ENCODE measurements at places on chromosomes 13 and 19.

DNA sequence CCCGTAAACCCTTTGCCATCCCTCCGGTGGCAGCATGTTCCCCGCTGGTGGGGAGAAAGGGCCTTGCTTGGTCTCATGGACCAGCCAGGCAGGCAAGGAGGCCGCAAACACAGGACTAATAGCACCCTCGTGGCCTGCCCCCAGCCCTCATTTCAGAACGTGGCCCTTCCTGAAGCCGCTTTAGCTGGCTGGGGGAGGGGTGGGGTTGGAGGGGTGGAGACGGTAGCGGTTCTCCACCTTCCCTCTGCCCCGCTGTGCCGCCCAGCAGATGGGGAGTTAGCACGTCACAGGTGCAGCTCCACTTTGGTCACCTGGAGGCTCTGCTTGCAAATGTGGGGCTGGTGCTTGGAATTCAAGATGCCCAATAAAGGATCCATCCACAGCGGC, 59.3 kb upstream of the URI1 start:
- no peak for DNase-seq

GRCh38 chr13:74274916-74275315, 140.7 kb upstream of the KLF12 start:
- DNase-seq, result no peak

- DNase-seq, result no peak
Observed at GRCh38 chr13:66036024-66036614, 1194.0 kb downstream of the PCDH9 start.

DNA sequence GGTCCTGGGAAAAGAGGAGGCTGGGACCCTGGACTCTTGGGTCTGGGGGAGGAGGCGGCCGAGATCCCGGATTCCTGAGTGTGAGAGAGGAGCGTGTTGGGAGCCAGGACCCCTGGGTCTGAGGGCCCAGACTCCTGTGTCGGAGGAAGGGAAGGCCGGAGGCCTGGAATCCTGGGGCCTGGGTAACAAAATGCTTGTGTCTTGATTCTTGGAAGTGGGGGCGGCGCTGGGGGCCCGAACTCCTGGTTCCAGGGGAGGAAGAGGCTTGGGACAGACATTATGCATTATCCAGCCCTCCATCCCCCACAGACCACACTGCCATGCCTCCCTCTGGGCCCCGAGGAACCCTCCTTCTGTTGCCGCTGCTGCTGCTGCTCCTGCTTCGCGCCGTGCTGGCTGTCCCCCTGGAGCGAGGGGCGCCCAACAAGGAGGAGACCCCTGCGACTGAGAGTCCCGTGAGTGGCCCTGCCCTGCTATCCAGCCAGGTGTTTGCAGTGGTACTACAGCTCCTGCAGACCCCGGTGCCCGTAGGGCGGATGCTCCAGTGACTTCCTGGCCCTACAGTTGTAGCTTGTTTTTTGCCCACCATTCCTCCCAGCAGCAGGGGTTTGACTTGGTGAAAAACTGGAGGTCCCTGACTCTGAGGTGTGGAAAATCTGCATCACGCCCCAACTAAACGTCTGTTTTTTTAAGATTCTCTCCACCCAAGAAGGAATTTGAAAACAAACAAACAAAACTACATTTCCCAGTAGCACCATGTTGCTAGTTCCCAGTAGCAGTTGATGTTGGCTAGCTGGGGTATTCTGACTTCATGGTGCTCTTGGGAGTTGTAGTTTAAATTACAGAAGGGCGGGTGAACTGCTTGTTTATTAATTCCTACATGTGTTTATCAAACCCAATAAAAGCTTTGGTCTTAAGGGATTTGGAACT, 630 bp downstream of the NUCB1 start:
- DNase-seq, result peak; percentile 84

DNA sequence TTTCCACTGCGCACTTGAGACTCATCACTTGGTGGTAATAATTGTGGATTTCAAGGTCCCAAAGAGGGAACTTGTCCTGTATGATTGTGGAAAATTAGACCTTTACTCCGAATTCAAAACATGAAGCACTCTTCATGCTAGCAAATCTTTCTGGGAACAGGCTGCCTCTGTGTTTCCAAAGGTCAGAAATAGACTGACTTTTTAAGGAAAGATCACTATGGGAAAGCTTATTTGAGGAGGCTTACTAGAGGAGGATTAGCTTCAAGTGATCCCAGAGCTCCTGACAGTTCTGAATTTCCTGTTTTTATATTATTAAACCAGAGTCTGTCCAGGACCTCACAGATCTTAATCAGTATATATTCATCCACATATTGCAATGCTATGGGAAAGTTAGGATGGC, 5.5 kb downstream of the WDFY2 start:
- no peak for DNase-seq

- peak; percentile 2 for DNase-seq
Observed at GRCh38 chr13:37716420-37717195, 118.0 kb upstream of the POSTN start.

DNA sequence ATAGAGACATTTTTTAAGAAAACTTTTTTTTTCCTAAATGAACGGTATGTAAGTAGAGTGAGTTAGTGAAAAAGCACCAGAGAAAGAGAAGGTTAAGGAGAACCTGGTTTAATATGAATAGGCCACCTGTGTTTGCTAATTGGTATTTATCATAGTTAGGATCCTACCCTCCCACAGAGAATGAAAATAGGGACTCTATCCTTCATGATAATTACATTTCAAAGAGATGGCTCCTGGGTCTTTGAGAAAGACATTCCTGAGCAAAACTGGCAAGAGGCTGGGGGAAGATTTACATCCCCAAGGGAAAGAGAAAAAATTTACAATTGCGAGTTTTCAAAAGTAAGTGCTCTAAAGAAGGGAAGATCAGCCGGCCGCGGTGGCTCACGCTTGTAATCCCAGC, 1284.5 kb downstream of the SLITRK1 start:
- no peak for DNase-seq

DNA sequence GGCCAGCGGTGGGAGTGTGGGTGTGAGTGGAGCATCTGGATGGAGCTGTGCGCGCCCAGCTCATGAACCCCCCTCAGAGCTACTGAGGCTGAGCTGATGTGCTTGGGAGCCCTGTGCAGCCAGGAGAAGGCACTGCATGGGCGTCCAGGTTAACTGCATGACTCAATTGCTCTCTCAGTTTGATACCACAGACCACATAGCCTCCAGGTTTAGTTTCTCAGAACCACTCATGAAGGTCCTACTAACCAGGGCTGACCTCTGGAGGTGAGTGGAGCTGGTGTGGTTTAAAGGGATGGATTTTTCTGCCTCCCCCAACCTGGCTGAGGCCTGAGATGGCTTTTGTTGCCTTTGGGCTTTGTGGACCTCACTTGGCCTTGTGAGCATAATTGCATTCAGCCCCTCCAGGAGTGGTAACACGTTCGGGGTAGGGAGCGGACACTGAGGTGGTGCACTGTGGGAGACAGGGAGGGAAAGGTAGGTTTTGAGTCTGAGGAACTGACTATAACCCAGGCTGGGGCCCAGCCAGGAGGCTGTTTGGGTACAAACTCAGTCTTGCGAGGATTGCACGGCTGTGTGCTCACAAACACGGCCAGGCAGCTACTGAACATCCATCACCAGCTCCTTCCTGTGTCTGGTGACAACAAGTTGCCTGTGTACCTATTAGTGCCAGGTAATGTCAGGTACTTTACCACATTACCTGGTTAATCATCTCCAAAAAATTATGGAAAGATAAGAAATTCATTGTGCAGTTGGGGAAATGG, 97.5 kb downstream of the RGCC start:
- no peak for DNase-seq

DNA sequence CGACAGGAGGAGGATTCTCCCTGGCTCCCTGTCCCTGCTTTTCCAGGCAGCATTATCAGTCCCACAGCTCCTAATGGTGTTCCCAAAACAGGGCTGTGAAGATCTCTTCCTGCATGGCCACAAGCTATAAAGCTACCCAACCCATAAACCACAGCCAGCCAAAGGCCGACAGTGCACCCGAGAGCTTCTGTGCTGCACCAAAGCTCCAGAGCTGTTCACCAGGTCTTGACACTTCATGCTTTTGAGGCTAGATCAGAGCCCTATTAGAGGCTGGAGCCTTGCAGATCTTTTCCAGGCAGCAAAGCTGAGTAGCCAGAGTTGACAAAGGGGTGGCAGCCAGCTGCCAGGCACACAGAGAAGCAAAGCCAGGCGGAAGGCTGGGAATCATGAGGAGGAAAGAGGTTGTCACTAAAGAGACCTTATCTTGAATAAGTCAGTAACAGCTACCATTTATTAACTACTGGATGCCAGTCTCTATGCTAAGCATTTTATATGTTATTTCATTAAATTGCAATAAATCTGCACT, 180.4 kb downstream of the KATNAL1 start:
- no peak for DNase-seq

- DNase-seq, result no peak
Observed at GRCh38 chr19:36577271-36577996, 4.3 kb upstream of the ZNF529 start.

- peak; percentile 18 for DNase-seq
Observed at GRCh38 chr13:102400675-102401145, 1.1 kb downstream of the FGF14 start.

GRCh38 chr19:15575406-15575805, 39.6 kb upstream of the CYP4F8 start:
- no peak for DNase-seq

DNA sequence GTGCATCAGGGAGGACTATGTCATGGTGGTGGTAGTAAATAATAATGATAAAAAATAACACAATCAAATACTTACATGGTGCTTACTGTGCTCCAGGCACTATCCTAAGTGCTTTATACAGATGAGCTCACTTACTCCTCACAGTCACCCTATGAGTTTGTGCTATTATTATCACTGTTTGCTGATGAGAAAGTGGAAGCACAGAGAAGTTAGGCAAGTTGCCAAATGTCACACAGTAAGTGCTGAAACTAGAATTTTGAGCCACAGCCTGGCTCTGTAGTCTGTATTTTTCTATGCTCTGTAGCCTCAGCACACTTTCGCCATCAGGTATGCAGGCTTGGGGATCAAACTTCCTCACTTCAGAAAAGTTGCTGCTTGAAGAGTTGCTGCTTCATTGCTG, 46.6 kb downstream of the HTR2A start:
- no peak for DNase-seq

- peak; percentile 43 for DNase-seq
Observed at GRCh38 chr19:49712397-49712859, 21.5 kb downstream of the CPT1C start.

- peak; percentile 88 for DNase-seq
Observed at GRCh38 chr19:16417660-16418596, 53.8 kb downstream of the EPS15L1 start.

GRCh38 chr13:112879283-112879833, 89.7 kb upstream of the MCF2L start:
- DNase-seq, result no peak

DNA sequence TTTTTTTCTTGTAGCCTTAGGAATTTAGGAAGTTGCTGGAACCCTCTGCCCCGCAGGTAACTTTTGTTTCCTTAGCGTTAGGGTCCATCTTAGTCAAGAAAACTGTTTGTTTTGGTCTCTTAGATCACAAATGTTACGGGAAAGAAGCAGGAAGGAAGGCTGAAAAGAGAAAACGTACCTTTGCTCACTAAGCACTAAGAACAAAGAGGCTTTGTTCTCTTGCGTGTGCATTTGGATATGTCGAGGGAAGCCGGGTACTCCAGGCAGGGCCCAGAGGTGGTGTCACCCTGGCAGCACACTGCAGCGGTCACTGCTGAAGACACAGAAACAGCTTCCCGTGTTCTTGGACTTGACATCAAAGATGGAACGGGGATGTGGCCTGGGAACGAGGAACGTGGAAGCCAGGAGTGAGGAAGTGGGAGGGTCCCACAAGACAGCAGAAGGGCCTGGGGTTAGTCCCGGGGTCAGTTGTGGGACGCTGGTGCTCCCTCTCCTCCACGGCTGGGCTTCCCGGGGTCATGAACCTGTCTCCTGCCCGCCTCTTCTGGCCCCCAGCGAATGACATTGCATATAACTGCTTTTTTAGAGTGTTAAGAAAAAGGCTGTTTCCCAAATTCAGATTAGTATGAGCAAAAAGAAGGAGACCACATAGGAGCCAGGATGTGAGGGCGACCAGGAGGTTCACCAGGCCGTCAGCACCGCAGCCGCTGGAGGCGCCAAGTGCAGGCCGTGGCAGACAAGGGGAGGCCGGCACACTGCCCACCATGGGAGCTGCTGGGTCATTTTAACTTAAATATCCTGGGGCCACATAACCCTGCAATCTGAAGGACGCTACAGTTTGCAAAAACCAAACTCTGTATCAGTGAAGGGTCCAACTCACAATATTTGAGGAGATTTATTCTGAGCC, 31.6 kb downstream of the ATP11A start:
- no peak for DNase-seq

DNA sequence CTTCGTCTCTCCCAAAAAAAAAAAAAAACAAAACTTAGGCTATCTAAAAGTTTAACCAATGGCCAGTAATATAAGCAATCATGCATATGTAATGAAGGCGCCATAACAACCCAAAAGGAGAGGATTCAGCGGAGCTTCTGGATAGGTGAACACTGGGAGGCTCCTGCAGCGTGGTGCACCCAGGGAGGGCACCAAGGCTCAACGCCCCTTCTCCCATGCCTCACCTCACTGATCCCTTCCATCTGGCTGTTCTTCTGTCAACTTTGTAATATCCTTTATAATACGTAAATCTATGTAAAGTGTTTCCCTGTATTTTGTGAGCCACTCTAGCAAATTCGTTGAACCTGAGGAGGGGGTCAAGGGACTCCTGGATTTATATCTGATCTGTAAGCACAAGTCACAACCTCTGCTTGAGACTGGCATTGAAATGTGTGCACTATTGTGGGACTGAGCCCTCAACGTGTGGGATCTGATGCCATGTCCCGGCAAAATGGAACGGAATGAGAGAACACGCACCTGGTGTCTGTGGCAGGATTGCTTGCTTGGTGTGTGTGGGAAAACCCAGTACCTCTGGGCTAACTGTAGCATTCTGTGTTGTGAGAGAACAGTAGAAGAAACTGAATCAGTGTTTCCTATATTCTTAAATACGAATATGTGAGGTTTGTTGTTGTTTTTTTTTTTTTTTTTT, 521 bp upstream of the ZNF665 start:
- no peak for DNase-seq

GRCh38 chr19:1101337-1101698, 2.5 kb upstream of the GPX4 start:
- DNase-seq, result no peak

DNA sequence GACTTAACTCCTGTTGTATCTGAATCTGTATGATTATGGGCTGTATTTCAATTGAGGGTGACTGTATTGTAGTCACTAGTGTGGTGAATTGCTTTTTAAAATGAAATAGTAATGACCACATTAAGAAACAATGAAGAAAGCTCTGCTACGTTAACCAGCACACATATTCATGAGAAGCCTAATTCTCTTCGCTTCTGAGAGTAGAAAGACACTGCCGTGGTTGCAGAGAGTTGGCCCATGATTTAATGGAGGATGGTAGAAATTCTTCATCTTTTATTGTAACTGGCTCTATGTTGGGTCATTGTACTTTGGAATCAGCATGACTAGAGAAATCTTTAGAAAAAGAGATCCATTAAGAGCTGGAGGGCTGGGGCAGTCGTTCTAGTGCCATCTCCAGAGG, 451.5 kb downstream of the PCDH17 start:
- DNase-seq, result no peak

- DNase-seq, result no peak
Observed at GRCh38 chr19:2607712-2608601, 94.5 kb downstream of the GNG7 start.
